GM12878 (cell line): ENCODE measurements at places on chromosomes 5 and 9. TPM values are rescaled to one million over a fixed set of nuclear protein-coding genes. Genes with fewer than 3 reads are reported as not detected.

PCDHGA2 gene
- 0.05 and 0.11 TPM in 2 replicates for total RNA-seq

ARL14EPL gene
- not detected in 2 replicates for total RNA-seq

PCDHA7 gene
- total RNA-seq = 0.08 TPM in 1 of 2 replicates, not detected in the other

TMEM252 gene
- not detected in 2 replicates for total RNA-seq

FGF10 gene
- not detected in 2 replicates for total RNA-seq

TAF11L10 gene
- not detected in 2 replicates for total RNA-seq

PITX1 gene
- 0.77 and 1.1 TPM in 2 replicates for total RNA-seq

CDKN2B gene
- total RNA-seq = 0.15 and 0.19 TPM in 2 replicates

CCDC180 gene
- 0.31 and 0.35 TPM in 2 replicates for total RNA-seq

DNA sequence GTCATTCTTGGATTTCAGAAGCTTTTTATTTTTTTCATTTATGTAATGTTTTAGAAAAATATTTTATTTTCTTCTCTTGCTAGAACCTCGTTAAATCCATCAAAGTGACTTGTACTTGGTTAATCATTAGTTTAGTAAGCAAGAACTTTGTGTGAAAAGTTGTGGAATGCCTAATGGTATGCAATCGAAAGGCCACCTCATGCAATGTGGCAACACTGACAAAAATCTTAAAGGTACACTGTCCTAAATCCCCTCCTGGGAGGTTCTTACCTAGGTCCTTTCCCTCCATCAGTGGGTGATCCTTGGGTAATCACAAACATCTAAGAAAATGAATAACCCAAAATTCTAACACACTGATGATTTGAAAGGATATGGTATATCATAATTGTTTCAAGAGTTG, 304.2 kb downstream of the DNAH5 start:
- H3K4me1 ChIP-seq = no peaks in the 10 kb centered on the region
- no peak overlapping the region for H3K4me3 ChIP-seq
- no peak for DNase-seq

DNA sequence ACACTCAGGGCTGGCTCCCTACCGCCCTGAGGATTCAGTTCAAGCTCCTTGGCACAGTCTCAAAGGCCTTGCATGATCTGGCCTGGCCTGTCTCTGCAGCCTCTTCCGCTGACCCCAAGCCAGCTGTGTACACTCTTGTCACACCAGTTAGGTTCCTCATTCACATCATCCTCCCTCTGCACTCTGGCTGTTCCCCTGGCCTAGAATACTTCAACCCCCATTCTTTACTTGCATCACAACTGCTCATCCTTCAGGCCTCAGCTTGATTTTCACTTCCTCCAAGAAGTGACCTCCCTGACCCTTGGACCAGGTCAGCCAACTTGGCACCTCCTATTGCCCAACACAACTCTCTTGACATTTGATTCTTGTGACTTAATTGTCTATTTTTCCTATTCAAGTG, 18.9 kb upstream of the PFDN1 start:
- H3K4me3 ChIP-seq = no peak overlapping the region
- H3K27ac ChIP-seq = no peak overlapping the region
- H3K36me3 ChIP-seq = no peaks in the 10 kb centered on the region
- peak; percentile 21 for DNase-seq
- no peaks in the 10 kb centered on the region for H3K4me1 ChIP-seq
- no peaks in the 10 kb centered on the region for H3K27me3 ChIP-seq

DNA sequence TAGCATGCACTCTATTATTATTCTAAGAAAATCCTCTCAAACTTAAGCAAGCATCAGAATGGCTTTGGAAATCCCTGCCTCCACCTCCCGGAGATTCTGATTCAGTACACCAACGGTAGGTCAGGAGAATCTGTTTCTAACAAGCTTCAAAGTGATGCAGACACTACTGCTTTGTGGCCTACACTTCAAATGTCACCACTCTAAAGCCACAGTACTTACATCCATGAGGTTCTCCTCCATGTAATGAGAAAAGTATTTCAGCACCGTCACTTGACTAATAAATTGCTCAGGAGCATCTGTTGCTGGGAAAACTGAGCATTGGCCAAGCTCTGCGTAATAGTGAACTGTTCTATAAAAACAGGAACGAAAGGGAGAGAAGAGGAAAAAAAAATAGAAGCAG, 4.8 kb downstream of the PLK2 start:
- H3K27me3 ChIP-seq = peaks cover 2% of the 10 kb centered on the region; the same call in 1 of the 2 replicates
- H3K36me3 ChIP-seq = no peaks in the 10 kb centered on the region
- DNase-seq = no peak
- peaks cover 3% of the 10 kb centered on the region for H3K4me1 ChIP-seq

DNA sequence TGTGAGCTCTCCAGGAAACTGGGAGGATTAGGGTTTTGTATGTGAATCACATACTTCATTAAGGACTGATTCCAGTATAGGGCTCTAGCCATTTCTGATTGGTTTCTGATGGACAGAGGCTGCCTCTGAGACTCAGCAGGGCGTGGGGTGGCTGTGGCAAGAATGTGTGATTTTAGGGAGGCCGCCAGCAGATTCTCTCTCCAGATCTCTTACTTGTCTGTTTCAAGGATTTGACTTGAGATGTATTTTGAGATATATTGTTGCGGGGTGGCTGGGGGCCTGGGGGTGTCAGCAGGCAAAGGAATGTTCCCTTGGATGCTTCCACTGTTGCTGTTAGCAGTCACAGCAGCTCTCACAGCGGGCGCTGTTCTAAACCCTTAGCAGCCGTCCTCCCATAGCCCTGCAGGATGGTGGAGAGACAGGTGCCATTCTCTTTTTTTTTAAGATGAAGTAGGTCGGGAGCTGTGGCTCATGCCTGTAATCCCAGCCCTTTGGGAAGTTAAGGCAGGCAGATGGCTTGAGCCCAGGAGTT, 8.0 kb upstream of the HNRNPAB start:
- H3K27me3 ChIP-seq = no peaks in the 10 kb centered on the region; the same call in 1 of the 2 replicates
- H3K4me1 ChIP-seq = no peaks in the 10 kb centered on the region
- DNase-seq = no peak
- H3K4me3 ChIP-seq = no peak overlapping the region
- no peak overlapping the region for H3K27ac ChIP-seq

DNA sequence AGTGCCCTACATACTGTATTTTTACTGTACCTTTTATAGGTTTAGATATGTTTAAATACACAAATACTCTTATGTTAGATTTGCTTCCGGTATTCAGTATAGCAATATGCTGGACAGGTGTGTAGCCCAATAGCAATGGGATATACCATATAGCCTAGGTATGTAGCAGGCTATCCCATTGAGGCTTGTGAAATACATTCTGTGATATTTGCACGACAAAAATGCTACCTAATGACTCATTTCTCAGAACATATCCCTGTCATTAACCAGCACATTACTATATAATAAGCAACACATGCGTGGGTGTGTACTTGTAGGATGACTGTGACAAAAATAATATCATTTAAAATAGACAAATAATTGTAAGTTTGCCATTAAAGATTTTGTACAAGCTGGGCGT, 208.8 kb downstream of the MRPS30 start:
- no peak for DNase-seq
- no peaks in the 10 kb centered on the region for H3K27me3 ChIP-seq
- no peaks in the 10 kb centered on the region for H3K36me3 ChIP-seq
- H3K27ac ChIP-seq = no peak overlapping the region
- no peak overlapping the region for H3K4me3 ChIP-seq
- no peaks in the 10 kb centered on the region for H3K4me1 ChIP-seq

GRCh38 chr9:2320114-2320513, 301.5 kb upstream of the VLDLR start:
- no peaks in the 10 kb centered on the region for H3K36me3 ChIP-seq
- no peaks in the 10 kb centered on the region for H3K27me3 ChIP-seq
- DNase-seq = no peak
- no peaks in the 10 kb centered on the region for H3K4me1 ChIP-seq
- no peak overlapping the region for H3K27ac ChIP-seq
- no peak overlapping the region for H3K4me3 ChIP-seq

DNA sequence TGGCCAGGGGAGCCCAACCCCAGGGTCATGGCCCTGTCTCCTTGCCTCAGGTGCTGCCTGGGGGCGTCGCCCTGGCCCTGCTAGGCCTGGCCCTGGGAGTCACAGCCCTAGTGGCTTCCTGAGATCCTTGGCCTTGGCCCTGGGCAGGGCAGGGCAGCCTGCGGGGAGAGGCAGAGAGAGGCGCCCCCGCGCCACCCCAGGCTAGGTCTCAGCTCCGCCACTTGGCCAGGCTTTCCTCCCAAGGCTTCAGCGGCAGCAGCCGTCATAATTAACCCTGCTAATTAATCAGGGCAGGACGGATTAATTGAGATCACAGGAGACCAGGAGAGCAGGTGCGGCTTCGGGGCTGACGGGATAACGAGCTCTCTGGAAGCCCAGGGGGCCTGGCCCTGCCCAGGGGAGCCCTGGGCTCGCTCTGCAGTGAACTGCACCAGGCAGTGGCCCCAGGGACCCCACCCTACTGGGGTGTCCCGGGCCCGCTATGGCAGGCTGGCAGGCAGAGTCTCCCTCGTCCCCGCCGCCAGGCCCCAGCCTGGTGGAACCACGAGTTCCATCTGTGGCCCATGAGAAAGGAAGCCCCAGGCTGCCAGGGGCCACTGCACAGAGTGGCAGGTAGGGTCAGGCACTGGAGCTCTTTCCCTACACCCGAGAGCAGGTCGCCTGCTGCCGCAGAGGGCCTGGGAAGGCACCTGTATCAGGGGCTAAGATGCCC, 269.6 kb downstream of the PBX3 start:
- H3K4me1 ChIP-seq = no peaks in the 10 kb centered on the region
- no peaks in the 10 kb centered on the region; the same call in 1 of the 2 replicates for H3K27me3 ChIP-seq
- H3K27ac ChIP-seq = no peak overlapping the region
- H3K4me3 ChIP-seq = no peak overlapping the region
- DNase-seq = no peak

GRCh38 chr5:20601678-20602100, 613.7 kb upstream of the CDH18 start:
- no peaks in the 10 kb centered on the region for H3K36me3 ChIP-seq
- no peak for DNase-seq
- no peak overlapping the region for H3K4me3 ChIP-seq
- H3K27me3 ChIP-seq = no peaks in the 10 kb centered on the region

DNA sequence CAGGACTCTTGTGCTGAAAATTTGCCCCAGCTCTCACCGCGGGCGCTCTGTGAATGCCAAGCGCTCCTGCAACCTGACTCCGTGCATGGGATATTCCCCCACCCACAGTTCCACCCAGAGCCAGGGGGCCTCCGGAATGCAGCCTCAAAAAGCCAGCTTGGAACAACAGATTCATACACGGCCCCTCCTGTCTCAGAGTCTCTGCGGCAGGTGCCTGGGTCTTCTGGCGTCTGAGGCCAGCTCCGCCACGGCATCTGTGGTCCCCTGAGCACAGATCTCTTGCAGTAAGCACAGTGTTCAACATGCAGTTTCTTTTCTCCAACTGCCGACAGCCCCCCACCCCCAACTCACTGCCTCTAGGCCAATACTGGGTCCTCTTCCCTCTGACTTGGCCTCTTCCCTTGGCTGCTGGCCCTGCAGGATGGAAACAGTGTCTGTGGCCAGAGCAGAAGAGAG, 355.7 kb upstream of the IRX2 start:
- H3K27me3 ChIP-seq = no peaks in the 10 kb centered on the region
- no peaks in the 10 kb centered on the region for H3K4me1 ChIP-seq
- no peak overlapping the region for H3K4me3 ChIP-seq

GRCh38 chr5:40734986-40735385, 20.8 kb downstream of the TTC33 start:
- H3K4me1 ChIP-seq = no peaks in the 10 kb centered on the region
- no peaks in the 10 kb centered on the region for H3K36me3 ChIP-seq
- H3K27me3 ChIP-seq = no peaks in the 10 kb centered on the region
- no peak overlapping the region for H3K27ac ChIP-seq
- no peak overlapping the region for H3K4me3 ChIP-seq
- DNase-seq = no peak

- no peaks in the 10 kb centered on the region for H3K27me3 ChIP-seq
- no peaks in the 10 kb centered on the region for H3K4me1 ChIP-seq
- no peak overlapping the region for H3K27ac ChIP-seq
- H3K36me3 ChIP-seq = no peaks in the 10 kb centered on the region
These were observed 94.1 kb upstream of the CD180 start for GRCh38 chr5:67290655-67291054.

- no peak for DNase-seq
- no peak overlapping the region for H3K27ac ChIP-seq
- H3K36me3 ChIP-seq = no peaks in the 10 kb centered on the region
These were observed 307.9 kb downstream of the FBXL7 start for GRCh38 chr5:15807871-15808270.

- no peak overlapping the region for H3K4me3 ChIP-seq
- H3K27me3 ChIP-seq = no peaks in the 10 kb centered on the region
- no peak overlapping the region for H3K27ac ChIP-seq
- DNase-seq = no peak
- H3K36me3 ChIP-seq = no peaks in the 10 kb centered on the region
These were observed 302.6 kb downstream of the ENC1 start for GRCh38 chr5:74337984-74338310.

DNA sequence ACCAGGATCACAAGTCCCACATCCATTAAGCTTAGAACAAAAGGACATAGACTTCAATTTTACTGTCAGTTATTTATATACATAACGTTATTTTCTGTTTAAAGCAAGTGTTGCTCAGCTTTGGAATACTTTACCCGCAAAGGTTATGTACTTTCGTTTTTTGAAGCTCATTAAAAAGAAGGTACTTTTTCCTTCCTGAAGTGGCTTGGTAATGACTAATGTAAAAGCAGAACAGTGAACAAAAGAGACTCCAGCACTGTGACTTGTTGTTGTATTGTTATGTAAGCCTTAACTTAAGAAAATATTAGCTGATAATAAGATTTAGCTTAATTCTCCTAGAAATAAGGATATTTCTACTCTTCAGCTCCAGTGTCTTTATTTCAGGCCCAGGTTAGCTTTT, 97.3 kb upstream of the SLCO6A1 start:
- no peaks in the 10 kb centered on the region for H3K36me3 ChIP-seq
- H3K27me3 ChIP-seq = no peaks in the 10 kb centered on the region
- H3K4me1 ChIP-seq = no peaks in the 10 kb centered on the region
- H3K4me3 ChIP-seq = no peak overlapping the region

DNA sequence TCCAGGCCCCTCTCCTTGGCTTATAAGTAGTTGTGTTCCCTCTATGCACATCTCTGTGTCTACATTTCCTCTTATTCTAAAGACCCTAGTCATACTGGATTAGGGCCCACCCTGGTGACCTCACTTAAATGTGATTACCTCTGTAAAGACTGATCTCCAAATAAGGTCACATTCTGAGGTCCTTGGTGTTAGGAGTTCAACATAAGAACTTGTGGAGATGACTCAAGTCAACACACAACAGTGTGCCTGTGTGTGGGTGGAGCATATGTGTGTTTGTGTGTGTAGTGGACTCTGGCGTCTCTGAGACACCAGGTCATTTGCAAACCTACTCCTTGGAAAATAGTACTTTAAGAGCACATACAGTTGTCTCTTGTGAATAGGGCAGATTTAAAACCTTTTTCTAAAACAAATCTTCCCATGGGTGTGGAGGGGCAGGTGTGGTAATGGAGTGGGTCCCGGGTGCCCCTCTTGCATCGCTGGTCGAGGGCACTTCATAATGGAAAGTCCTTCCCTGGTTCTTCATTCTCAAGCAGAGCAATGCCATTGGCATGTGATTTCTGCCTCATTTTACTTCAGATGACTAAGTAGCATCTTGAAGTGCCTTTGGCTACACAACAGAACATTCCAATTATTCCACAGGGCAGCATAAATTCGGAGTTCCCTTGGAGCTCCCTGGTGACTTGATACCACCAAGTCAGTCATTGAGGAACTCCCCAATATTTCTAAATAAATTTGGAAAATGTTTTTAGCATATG, 84.4 kb downstream of the C9orf152 start:
- no peak for DNase-seq
- H3K27me3 ChIP-seq = no peaks in the 10 kb centered on the region
- H3K27ac ChIP-seq = no peak overlapping the region
- peaks cover 43% of the 10 kb centered on the region for H3K4me1 ChIP-seq
